Activated T-helper 9 cell treated with anti-CD3 and anti-CD28 coated beads, Interleukin-2, amount 50 U/mL, for 16 hours (primary cell): ENCODE measurements at places on chromosomes 3 and 15.
A peak's percentile ranks its signal among the peaks of the same experiment; 100 is the strongest.

GRCh38 chr15:101276501-101277037 lies 716 bp downstream of the SELENOS start:
- DNase-seq = no peak

- no peak for DNase-seq
These were observed 62.8 kb downstream of the SLCO2A1 start for GRCh38 chr3:133966954-133967353.

DNA sequence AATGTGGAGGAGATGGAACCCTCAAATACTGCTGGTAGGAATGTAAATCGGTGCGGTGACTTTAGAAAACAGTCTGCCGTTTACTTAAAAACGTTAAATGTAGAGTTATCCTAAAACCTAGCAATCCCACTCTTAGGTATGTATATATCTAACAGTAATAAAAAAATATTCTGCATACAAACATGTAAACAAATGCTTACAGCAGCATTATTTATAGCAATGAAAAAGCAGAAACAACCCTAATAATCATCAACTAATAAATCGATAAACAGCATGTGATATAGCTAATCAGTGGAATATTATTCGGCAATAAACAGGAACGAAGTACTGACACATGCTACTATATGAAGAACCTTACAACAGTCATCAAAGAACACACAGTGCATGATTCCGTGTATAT lies 144.7 kb downstream of the CNTN3 start:
- no peak for DNase-seq

DNA sequence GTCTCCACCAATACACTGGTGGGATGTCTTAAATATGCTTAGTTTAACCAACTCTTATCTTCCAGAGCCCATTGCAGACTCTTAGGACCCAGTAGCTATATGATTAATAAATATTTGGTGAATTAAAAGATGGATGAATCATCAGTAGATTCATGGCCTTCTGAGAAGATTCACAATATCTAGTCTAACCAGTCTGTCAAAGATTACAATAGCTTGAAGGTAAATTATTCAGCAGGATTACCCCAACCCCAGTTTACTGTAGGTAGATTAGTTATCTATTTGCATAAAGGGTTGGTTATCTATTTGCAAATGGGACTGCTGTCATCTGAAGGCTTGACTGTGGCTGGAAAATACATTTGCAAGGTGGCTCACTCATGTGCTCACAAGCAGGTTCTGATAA lies 239.4 kb upstream of the THRB start:
- DNase-seq = no peak

DNA sequence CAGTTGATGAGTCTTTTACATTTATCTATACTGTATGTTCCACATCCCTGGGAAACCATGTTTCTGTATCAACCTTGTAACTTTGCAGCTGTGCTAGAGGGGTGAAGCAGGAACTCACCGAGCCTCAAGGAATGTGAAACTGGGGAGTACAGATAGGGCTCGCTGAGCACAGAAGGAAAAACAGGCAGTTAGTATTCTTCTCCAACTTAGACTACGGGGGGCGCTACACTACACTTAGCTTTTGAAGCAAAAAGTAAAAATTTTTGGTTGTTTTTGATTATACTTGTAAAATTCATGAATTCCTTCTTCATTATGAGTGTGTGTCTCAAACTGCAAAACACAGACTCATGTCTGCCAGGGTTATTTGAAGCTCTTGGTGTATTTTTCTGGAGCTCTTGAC lies 132.7 kb upstream of the RGMA start:
- DNase-seq = no peak

DNA sequence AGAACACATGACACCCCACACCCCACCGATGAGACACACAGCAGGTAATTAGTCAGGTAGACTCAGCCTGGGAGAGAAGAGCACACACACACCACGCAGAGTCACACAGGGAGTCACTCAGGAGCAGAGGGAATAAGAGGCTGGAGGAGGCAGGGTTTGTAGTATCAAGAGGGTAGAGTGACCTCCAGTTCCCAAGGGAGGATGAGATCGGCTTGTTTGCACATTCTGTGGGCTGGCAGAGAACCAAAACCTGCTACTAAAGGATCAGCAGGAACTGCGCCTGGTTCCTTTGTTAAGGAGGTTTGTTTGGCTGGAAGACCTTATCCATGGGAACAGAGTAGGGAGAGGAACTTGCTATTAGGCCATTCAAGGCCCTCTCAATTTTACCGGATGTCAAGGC lies 281.4 kb upstream of the SLCO3A1 start:
- no peak for DNase-seq

DNA sequence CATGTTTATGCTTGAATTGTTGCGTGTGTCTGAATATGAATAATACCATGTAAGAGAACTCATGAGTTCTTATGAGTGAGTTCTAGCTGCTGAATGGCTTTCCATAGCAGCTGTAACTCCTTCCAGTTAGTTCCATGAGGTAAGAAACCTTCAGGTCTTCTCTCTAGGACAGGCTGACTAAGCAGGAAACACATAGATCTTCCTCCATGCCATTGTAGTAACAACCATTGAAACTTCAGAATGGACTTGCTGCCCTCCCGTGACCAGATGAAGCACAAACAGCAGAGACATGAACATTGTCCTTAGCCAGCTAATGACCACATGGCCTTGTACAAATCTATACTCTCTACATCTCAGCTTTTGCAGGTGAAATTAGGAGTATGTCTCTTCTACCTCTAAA lies 200.0 kb downstream of the ZNF385D start:
- no peak for DNase-seq

DNA sequence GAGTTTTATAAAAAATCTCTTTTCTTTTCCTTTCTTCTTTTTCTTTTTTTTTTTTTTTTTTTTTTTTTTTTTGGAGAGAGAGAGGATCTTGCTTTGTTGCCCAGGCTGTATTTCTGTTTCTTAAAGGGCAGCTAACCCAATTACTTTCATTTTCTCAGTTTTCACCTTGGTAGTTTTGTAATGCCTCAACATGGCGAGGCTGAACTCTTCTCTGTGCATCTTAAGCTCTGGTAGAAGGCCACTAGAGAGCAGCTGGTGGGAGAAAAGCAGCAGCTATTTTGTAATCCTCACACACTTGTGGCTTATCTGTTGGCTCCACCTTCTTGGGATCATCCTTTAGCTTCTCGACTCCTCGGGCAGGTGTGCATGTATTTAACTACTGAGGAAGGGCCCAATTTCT lies 152.2 kb upstream of the MEIS2 start:
- DNase-seq = no peak

- DNase-seq = no peak
These were observed 31.7 kb upstream of the TTC14 start for GRCh38 chr3:180570238-180570637.

GRCh38 chr3:71979175-71979574 lies 194.2 kb upstream of the PROK2 start:
- DNase-seq = no peak

DNA sequence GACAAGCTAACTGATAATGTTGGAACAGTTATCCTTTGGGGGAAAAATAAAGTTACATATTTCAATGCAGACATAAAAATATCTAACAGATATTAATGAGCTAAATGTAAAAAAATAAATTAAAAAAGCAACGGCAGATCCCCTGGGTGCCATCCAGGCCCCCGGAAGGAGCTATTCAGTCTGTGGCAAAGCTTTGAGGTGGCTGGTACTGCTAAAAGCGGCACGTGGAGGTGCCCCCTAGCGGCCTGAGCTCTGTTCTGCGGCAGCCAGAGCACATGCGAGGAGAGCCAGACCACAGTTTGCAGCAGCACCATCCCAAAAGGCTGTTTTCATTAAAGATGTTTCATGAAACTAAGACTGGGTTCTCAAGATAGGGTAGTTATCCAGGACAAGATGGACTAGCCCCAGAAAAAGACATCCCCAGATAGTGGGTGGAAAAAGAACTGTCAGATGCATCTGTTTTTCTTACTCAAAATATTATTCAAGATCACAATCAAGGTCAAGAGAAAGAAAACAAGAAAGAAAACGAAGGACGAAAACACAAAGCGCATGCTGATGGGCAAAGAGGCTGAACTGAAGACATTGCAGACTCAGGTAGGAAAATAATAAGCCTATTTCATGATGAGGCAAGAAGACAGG lies 18.7 kb downstream of the AP3S2 start:
- DNase-seq = peak; percentile 68

DNA sequence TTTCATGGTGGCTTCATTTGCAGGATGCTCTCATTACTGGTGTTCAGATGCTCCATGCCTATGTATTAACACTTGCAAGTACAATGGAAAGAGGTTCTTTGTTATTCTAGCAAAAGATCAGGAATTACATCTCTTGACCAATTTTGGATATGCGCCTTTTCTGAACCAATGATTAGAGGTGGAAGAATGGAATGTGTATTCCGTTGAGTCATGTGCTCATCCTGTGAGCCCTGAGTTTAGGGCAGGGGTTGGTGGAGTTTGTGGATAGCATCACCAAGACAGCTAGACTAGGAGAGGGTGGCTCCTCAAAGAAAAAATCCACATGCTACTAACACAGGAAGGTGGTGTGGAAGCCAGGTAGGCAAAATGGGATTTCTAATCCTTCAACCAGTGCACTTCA lies 80.7 kb upstream of the SLC25A26 start:
- DNase-seq = no peak

- DNase-seq = no peak
These were observed 94.1 kb upstream of the GOLGA8J start for GRCh38 chr15:29988701-29989100.

DNA sequence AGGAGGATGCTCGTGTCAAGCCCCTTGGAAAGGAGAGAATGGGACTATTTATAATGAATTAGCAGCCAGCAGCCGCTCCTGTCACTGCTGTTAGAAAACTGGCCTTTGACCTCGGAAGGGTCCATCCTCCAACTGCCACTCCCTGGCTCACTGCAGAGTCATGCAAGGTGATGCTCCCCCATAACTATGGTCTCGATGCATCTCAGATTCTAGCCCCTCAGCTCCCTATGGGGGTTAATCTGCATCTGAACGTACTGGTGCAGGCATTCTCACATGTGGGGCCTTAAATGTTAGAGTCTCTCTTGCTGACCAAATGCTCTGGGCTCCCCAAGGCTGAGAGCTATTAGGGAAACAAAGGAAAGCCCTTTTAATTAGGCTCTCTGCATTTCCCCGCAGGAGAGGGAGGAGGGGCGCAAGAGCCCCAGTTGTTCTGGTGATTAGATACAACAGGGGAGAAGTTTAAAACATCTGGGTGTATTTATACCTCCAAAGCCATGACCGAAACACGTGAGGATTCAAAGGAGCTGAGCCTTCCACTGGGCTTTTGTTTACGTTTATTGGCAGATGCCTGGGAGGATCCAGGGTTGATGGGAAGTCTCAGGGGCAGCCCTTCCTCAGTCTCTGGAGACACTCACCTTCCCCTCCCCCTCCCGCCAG lies 182.5 kb downstream of the OPA1 start:
- no peak for DNase-seq

- peak; percentile 31 for DNase-seq
These were observed 8.4 kb downstream of the SHF start for GRCh38 chr15:45179221-45179985.

DNA sequence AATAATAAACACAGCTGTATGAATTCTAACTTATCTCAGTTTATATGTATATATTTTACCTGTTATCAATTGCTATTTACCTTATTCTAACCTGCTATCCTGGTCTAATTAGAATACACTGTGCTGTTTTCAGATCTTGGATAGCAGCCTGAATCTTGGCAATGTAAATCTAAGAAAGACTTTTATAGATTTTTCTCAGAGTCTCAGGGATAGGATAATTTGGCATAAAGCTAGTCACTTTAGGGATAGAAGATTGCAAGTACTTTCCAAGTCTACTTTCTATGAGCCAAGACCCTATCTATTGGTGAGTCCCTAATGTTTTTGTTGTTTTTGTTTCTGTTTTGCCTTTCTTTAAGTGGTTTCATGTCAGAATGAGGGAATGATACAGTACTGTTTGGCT lies 695.7 kb downstream of the NAALADL2 start:
- no peak for DNase-seq

- DNase-seq = no peak
These were observed 265.9 kb downstream of the SHQ1 start for GRCh38 chr3:72582211-72582878.

- no peak for DNase-seq
These were observed 126.8 kb downstream of the BDH1 start for GRCh38 chr3:197428952-197429351.

- no peak for DNase-seq
These were observed 39.1 kb downstream of the MAGI1 start for GRCh38 chr3:65999606-66000005.

- no peak for DNase-seq
These were observed 212.6 kb downstream of the ZNF621 start for GRCh38 chr3:40737343-40737742.

GRCh38 chr3:67655364-67656121 lies 1.1 kb upstream of the SUCLG2 start:
- peak; percentile 53 for DNase-seq

- DNase-seq = no peak
These were observed 5.4 kb upstream of the IGF2BP2 start for GRCh38 chr3:185830018-185830797.

GRCh38 chr15:70258369-70259027 lies 160.8 kb upstream of the TLE3 start:
- peak; percentile 54 for DNase-seq

DNA sequence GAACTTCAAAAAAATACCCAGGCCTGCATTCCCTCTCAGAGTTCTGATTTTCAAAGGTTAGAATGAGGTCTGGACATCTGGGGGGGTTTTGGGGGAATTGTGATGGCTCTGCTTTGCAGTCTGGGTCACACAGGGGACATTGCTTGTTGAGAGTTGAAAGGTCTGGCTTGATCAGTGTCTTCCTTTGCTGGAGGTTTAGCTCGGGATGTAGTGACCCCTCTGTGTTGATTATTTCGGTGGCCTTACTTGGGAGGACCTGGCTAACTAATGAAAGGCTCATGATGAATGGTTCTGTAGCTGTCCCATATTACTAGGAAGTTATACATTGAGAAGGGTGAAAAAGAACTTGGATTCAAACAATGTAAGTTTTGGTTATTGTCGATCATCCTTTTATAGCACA lies 23.7 kb downstream of the TPM1 start:
- no peak for DNase-seq

- no peak for DNase-seq
These were observed 18.6 kb upstream of the SLC2A2 start for GRCh38 chr3:171044835-171045793.

DNA sequence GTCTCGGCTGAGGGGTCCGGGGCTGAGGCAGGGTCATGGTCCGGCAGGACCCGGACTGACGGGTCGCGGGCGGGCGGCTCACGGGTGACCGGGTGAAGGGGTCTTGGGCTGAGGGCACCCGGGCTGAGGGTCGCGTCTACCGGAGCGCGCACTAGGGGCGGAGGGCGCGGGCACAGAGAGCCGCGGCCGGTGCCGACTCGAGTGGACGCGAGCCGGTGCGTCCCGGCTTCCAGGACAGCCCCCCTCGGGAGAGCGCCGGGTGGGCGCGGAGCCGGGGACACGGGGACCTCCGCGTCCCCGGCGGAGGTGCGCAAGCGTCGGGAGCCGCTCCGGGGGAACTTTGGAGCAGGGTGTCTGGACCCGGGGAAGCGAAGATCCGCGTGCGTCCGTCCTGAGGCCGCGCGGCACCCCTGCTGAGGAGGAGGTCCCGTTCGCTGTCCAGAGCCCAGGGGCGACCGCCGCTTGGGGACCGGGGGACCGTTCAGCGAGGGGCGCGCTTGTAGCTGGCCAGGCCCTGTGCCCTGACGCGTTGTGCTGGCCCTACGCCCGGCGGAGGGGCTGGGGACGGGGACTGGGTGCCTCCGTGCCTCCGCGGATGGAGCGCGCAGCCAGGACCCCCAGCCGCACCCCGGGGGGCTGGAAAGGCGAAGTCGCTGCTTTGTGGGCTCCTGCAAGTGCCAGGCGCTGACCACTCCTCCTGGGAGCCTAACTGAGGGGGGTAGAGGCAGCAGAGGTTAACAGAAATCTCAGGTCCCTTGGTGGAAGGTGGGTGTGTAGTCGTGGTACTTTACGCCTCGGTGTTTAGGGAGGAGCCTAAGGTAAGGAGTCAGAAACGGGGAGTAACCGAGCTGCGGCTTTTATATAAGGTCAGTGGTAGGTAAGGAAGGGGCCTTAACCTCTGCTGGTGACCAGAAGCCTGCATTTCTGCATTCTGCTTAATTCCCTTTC lies at the start of gene PPARG:
Gene PPARG, plus strand, starts transcription at position 889 of the 948 bp plus-strand sequence. CDS start 90,642 bp downstream, outside the sequence.
- DNase-seq = no peak
